ENCODE measurements at places on chromosomes 5 and 9.

GRCh38 chr5:172743112-172743959 is 27.7 kb downstream of the DUSP1 start:
- DNase-seq: no peak

GRCh38 chr9:87701491-87701890 is 24.4 kb upstream of the CTSL start:
- DNase-seq: no peak

DNA sequence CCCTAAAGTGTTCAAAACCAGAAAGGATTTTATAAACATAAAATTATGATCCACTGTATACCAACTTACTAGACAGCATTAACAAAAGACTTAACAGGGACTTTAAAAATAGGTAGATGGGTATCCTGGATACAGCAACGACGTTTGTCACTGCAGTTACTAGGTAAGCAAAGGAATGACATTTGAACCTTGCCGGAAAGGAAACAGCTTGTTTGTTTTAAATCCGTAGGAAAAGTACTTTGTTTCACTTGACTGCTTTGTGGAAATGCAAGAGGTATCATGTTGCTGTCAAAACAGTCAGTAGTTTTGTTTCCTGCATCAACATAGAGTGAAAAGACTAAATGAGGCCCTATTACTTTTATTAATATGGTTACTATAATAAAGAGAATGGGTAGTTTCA is 122.9 kb downstream of the CDC42SE2 start:
- no peak for DNase-seq

- DNase-seq: no peak
Observed at GRCh38 chr5:125891061-125891725, 532.0 kb upstream of the GRAMD2B start.

GRCh38 chr9:90441814-90442213 is 200.8 kb downstream of the DIRAS2 start:
- DNase-seq: peak; percentile 24

Data from cerebellar cortex (tissue), 1 donor.